Small intestine (tissue), 16 donors: ENCODE measurements at places on chromosomes 12 and 14.

DNA sequence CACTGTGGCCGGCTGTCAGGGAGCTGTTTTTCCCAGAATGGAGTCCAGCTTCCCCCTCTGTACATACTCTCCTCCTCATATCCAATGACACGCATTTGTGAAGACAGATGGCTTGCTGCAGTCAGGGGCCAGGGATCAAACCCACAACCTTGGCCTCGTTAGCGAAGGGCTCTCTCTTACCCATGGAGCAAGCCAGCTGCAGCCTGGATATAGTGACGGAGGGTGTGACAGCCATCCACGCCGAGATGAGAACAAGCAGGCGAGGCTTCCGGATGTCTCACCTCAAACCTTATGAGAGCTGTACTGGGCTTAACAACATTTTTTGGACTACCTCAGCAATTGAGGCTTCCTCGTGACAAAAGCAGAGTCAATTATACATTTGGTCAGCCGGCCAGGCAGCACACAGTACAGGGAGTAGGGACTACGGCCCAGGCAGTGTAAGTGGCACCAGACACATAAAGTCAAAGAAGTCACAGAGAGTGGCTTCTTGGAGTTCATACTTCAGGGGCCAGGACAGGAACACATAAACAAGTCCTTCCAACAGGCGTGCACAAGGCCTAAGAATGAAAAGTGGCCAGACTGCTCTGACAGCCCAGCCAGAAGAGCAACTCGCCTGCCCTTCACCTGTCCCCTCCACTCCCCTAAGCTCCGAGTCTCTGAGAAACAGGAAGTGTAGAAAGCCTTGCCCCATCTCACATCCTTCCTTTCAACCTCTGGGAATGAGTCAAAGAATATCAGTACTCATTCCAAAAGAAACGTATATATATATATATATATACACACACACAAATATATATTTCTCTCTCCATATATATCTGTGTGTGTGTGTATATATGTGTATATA, 115.1 kb downstream of the TTC7B start:
- no peak for DNase-seq

DNA sequence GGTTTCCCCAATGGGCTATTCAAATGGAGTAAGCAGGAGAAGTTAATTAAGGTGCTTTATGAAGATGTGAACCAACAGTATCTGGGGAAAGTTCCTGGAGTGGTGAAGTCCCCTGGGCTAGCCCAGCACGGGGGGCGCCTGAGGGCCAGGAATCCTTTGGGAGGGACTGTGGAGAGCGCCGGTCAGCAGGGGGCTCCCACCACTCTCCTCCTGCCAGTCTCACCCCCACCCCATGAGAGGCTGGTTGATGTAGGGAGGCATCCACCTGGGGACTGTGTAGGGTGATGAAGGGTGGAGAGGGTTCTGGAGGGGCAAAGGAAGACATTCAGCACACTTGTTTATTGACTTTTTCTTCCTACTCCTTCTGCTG, 4.4 kb downstream of the CEBPE start:
- no peak for DNase-seq

DNA sequence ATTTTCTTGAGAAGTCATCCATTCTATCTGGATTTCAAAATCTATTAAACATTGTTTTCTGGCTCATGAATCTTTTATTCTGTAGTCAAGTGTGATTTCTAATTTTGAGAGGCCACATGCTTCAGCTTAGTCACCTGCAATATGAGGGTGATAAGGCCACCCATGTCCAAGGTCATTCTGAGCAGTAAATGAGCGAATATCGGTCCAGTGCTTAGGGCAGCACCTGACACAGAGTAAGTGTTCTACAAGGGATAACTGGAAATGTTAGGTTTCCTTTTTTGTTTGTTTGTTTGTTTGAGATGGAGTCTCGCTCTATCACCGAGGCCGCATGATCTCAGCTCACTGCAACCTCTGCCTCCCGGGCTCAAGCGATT, 34.2 kb downstream of the AACS start:
- DNase-seq, result peak; percentile 70

DNA sequence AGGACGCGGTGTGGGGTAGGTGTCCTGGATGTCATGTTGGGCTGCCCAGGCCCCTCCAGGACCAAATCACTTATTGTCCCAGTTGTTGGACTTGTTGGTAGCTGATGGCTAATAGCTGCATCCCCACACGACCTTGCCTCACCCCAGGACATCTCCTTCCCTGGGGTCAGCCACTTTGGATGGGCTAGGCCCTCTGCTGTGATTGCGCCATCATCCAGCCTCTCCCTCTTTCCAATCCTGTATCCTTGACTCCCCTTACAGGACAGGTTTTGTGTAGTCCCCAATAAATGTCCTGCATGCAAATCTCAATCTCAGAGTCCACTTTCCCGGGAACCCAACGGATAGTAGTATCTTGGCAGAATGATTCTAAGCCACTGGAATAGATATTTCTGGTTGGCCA, 43.4 kb upstream of the CHST11 start:
- DNase-seq, result no peak

DNA sequence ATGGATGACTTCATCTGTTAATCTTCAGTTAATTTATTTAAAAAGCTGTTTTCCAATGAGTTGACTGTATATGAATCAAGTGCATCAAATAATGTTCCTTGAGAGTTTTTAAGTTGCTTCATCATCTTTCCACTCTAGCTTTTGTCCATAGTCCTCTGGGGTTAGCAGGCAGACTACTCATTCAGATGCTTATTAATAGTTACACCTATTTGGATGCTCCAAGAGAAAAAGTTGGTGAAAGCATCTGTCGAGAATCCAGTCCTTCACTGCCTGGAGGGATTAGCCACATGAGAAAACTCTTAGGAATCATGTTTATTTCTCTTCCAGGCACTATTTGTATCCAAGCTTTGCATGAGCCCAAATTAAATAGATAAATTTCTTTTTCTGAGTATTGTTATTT, 70.2 kb downstream of the DACT1 start:
- no peak for DNase-seq

DNA sequence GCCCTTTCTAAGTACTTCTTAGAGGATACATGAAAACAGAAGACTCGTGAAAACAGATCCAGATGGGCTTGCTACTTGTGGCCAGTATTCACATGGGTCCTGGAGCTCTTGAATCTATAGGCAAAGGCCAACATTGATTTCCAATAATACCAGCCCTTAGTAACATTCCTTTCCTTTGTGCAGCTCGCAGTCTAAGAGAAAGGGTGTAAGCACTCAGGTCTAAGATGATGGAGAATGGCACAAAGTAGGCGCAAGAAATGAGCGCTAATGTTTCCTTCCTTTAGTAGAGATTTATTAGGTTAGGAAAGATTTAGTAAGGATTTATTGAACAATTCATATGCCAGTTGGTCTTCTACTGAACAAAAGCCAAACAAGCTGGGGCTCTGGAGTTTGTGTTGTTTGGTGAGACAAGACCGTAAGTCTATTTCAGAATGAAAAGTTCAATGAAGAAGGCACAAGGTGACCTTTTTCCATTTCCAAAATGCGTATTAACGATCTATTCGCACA, 525 bp downstream of the RNU6-8 start:
- no peak for DNase-seq

- no peak for DNase-seq
Measured at GRCh38 chr12:127459687-127460086, 807.3 kb upstream of the TMEM132C start.

DNA sequence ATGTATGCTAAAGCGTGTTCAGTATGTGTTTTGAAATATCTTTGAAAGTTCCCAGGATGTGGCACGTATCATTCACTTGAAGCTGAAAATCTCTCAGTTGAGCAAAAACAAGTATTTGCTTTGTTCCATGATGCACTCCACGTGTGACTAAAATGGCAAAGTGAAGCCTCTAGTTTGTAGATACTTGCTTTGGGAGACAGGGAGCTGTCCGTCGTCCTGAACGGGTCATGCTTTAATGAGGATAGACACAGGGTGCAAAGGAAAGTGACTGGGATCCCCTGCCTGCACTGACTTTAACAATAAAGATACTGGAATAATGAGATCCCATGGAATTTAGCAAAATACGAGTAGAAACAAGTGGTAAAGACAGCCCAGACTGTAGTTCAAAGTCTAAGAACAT, 991.4 kb downstream of the NRXN3 start:
- no peak for DNase-seq

GRCh38 chr12:18368594-18368993, 107.3 kb downstream of the PIK3C2G start:
- DNase-seq, result no peak

DNA sequence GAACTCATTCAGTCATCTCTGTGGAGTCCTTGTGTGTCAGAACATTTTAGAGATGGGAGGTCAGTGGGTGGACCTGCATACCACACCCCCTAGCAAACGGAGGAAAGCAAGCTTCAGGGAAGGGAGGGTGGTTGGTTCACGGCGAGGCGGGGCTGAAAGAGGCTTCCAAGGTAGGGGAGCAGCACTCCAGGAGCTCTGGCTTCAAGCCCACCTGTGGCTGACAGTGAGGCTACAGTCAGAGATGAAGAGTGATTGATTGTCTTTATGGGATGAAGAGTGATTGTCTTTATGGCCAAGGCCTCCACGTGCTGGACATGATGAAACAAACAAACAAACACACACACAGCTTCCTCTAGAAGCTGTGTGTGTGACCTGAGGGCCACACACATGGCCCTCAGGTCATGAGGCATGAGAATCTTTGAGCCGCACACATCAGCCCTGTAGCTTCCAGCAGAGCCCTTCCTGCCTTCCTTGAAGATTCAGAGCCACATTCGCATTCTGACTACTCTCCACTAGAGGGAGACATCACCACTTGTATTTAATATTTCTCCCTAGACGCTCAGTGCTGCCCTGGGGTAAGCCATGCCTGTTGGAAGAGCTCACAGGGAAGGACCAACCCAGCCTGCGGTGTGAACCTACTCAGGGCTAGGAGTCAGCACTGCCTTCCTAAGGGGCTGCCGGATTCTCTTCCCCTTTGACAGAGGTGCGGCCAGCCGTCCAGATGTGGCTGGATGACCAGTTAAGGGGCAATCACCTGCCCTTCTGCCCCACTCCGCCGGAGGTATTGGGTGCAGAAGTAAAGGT, 54.4 kb upstream of the KCNA1 start:
- DNase-seq, result peak; percentile 79

GRCh38 chr12:1591034-1591433, 3.3 kb downstream of the FBXL14 start:
- peak; percentile 49 for DNase-seq

DNA sequence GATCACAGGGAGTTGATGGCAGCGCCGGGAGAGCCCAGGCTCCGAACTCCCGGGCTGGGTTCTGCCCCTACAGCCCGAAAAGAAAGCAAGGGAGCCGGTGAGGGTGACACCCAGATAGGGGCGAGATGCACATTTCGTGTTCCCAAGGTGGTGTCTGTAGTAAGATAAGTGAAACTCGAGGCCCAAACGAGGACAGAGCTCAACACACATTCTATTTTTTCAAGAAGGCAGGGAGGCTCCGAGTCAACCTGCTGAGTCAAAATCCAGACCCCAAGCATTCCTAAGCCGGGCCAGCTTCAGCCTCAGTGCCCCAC, 24.2 kb upstream of the YY1 start:
- no peak for DNase-seq

DNA sequence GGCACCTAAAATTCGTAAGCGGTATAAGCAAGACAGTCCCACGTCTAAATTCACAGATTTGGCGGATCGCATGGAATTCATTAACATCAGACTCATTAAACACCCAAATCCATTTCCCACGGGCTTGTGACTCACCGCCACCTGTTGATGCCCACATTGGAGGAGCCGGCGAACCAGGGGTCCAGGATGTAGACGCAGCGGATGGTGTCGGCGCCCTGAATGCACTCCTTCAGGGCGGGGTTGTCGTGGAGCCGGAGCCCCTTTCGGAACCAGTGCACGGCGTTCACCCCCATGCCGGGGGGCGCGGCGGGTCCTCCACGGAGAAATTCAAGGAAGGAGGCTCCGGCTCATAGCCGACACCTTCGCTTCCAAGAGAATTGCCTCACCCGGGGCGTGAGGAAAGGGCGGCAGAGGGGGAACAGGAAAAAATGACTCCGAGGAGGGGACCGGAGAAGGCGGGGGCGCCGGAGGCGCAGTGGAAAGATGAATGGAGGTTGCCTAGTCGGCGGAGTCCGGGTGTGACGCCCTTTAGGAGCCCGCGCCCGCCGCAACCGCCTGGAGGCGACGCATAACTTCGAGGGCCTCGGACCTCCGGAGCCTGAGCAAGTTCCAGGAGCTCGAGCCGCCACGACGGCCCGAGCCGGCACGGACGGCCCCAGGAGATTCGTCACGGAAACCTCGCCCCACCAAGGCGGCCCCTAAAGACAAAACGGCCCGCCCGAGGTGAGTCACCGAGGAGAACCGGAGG, 506 bp downstream of the CRY1 start:
- DNase-seq, result peak; percentile 69

DNA sequence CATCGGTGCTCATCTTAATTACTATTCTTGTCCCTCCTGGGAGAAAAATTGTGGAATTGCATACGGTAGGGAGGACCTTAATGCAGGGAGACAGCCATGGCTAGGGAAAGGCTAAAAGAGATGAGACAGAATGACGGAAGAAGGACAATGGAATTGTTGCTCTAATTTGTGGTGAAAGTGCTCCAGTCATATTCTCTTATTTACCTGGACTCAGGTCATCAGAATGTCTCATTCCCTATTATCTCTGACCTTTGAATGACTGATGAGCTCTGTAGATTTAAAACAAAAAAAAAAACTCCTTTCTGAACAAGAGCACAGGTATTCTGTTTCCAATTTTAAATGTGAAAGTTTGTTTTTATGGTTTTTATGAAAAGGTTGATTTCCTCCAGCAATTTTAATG, 8.6 kb upstream of the EPS8 start:
- DNase-seq, result peak; percentile 35

GRCh38 chr14:65880507-65880906, 468.0 kb downstream of the FUT8 start:
- DNase-seq, result no peak

DNA sequence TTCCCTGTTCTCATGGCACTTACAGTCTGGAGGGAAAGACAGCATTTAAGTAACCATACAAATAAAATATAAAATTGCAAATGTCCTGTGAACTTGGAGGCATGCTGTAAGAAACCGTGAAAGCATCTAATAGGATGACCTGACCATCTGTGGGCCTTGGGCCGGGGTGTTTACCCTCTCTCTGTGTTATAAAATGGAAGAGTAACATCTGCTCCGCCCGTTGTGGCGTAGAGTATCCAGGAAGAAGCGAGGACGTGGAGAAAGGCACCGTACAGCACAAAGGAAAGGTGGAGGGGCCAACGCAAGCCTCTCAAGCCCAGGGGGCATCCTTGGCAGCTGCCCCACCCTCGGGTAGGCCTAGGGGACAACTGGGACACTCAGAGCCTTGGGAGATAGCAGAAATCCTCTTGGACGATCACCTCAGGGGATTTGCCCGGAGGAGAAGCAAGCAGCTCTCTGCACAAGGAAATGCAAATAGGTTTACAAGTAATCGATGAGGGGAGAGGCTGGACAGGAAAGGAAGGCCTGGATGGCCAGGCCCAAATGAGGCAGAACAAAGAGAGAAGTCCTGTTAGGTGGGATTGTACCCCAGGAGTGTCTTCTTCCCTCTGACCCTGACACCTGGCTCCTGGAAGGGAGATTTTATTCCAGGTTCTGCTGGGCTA, 26.2 kb downstream of the VSX2 start:
- peak; percentile 16 for DNase-seq

GRCh38 chr14:104393199-104393897, 186.2 kb upstream of the C14orf180 start:
- no peak for DNase-seq
